ENCODE measurements at places on chromosomes 3 and 15. TPM values are rescaled to one million over a fixed set of nuclear protein-coding genes. Genes with fewer than 3 reads are reported as not detected.

Gene RARRES1
- 17.0 TPM for total RNA-seq

Gene SMCO1
- total RNA-seq = not detected

Gene THPO
- not detected for total RNA-seq

Gene TRPM1
- total RNA-seq = not detected

Gene GOLGA6A
- total RNA-seq = not detected

Gene MNS1
- 0.58 TPM for total RNA-seq

Gene MUSTN1
- 4.5 TPM for total RNA-seq

Gene SELENOS
- 89.3 TPM for total RNA-seq

Gene ESYT3
- total RNA-seq = 2.9 TPM

Gene ETFA
- total RNA-seq = 79.4 TPM

Gene ZMAT3
- 9.6 TPM for total RNA-seq

Gene KLHL6
- total RNA-seq = 5.7 TPM

Gene GP9
- total RNA-seq = not detected

Gene MED12L
- total RNA-seq = 2.9 TPM

Gene SYNM
- 203 TPM for total RNA-seq

Gene ZBED2
- not detected for total RNA-seq

Gene ZNF662
- 23.9 TPM for total RNA-seq

Gene ZDHHC3
- total RNA-seq = 94.2 TPM

Gene PDZRN3
- total RNA-seq = 174 TPM

Measured in stomach (tissue), 19 donors.